Left cardiac atrium (tissue), 4 donors: ENCODE measurements at places on chromosomes 13 and 19. TPM values are rescaled to one million over a fixed set of nuclear protein-coding genes. Genes with fewer than 3 reads are reported as not detected.

ZNF491 gene
- 2.2 TPM for total RNA-seq

DNA sequence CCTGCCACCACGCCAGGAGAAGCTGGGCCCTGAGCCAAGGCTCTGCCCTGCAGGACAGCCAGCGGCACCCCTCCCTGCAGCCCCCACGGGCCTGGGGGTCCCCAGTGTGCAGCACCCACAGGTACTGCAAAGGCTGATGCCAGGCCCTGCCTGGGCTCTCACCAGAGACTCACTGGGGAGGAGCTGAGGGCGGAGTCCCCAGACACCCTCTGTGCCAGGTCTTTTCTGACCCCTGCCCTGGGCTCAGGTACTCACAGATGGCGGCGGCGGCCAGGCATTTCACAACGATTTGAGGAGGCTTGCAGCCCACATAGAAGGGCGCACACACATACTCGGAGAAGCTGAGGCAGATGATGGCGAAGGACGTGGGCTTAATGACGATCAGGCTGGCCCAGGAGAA is 5.7 kb downstream of the SLC7A9 start:
- DNase-seq: no peak

- no peak for DNase-seq
Observed at GRCh38 chr19:38081547-38082255, 142.3 kb downstream of the DPF1 start.

KBTBD7 gene
- total RNA-seq: 4.8 TPM

DNA sequence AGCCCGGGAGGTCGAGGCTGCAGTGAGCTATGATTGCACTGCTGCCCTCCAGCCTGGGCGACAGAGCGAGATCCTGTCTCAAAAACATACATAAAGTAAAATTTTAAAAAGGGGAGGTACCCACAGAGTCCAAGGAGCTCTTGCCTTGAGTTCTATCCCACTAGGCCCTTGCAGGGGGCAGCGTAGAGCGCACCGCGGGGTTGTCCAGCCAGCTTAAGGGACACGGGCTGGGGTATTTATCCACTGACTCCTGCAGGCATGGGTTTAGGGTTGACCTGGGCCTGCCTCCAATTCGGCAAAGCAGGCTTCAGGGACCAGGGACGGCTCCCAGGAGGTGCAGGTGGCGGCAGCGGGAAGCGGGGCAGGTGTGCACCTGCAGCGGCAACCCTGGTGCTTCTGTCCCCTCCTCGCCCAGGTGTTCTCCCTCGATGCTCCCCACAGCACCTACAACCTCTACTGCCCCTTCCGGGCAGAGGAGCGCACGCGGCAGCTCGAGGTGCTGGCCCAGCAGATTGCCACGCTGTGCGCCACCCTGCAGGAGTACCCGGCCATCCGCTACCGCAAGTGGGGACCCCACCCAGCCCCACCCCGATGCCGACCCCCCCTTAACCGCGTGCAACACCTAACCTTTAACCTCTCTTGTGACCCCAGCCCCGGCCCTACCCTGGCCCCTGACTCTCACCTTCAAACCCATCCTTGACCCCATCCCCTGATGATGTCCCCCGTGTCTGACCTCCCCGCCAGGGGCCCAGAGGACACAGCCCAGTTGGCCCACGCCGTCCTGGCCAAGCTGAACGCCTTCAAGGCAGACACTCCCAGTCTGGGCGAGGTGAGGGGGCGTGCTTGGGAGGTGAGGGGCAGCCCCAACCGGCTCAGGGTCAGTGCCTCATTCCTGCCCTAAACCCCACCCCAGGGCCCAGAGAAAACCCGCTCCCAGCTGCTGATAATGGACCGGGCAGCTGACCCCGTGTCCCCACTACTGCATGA is 4.7 kb downstream of the STXBP2 start:
- DNase-seq: no peak
